Small intestine (tissue), 16 donors: ENCODE measurements at places on chromosomes 3 and 15.

DNA sequence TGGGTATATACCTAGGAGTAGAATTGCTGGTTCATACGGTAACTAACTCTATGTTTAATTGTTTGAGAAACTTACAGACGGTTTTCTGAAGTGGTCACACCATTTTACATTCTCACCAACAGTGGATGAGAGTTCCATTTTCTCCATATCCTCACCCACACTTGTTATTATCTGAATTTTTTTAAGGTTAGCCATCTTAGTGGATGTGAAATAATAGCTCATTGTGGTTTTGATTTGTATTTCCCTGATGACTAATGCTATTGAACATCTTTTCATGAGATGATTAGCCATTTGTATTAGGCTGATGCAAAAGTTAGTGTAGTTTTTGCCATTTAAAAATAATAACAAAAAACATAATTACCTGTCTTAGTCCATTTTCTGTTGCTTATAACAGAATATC lies 18.6 kb downstream of the CSTA start:
- DNase-seq, result no peak
- H3K36me3 ChIP-seq, result no peaks in the 10 kb centered on the region
- peaks cover 2% of the 10 kb centered on the region for H3K27me3 ChIP-seq
- H3K4me1 ChIP-seq, result no peaks in the 10 kb centered on the region
- no peak overlapping the region for H3K27ac ChIP-seq

DNA sequence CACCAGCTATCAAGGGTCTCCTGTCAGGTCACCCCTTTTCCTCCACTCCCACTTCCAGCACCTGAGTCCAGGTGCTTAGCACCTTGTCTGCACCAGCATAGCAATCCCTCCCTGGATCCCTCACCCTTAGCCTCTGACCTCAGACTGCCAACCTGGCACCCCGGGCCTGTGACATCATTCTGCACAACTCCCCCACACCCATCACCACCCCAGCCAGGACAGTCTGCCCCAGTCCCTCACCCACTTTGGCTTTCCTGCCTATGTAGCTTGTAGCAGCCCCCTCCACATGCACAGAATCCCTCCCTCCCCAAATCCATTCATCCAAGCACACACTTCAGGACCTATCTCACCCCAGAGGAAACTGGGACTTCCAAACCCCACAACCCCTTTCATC lies 819 bp upstream of the PLXNB1 start:
- peaks cover 80% of the 10 kb centered on the region for H3K4me1 ChIP-seq
- no peak for DNase-seq
- no peak overlapping the region for H3K4me3 ChIP-seq
- H3K36me3 ChIP-seq, result no peaks in the 10 kb centered on the region
- no peaks in the 10 kb centered on the region for H3K27me3 ChIP-seq

GRCh38 chr3:151726016-151726415 lies 7.7 kb upstream of the AADACL2 start:
- no peak for DNase-seq
- no peaks in the 10 kb centered on the region for H3K27me3 ChIP-seq
- no peaks in the 10 kb centered on the region for H3K4me1 ChIP-seq

GRCh38 chr3:82927309-82928253 lies 1166.1 kb upstream of the GBE1 start:
- no peak overlapping the region for H3K4me3 ChIP-seq
- H3K27me3 ChIP-seq, result no peaks in the 10 kb centered on the region
- H3K27ac ChIP-seq, result no peak overlapping the region
- H3K36me3 ChIP-seq, result no peaks in the 10 kb centered on the region

GRCh38 chr15:82139823-82140268 lies 94.0 kb upstream of the MEX3B start:
- peaks cover 2% of the 10 kb centered on the region for H3K36me3 ChIP-seq
- H3K4me1 ChIP-seq, result no peaks in the 10 kb centered on the region

GRCh38 chr3:69865925-69866679 lies 126.8 kb downstream of the MITF start:
- no peak overlapping the region for H3K4me3 ChIP-seq
- H3K27ac ChIP-seq, result no peak overlapping the region
- H3K36me3 ChIP-seq, result no peaks in the 10 kb centered on the region
- no peaks in the 10 kb centered on the region for H3K4me1 ChIP-seq
- H3K27me3 ChIP-seq, result no peaks in the 10 kb centered on the region
- peak; percentile 4 for DNase-seq

- no peaks in the 10 kb centered on the region for H3K36me3 ChIP-seq
- no peaks in the 10 kb centered on the region for H3K4me1 ChIP-seq
- DNase-seq, result no peak
- no peaks in the 10 kb centered on the region for H3K27me3 ChIP-seq
- no peak overlapping the region for H3K4me3 ChIP-seq
Measured at GRCh38 chr3:16550305-16550675, 36.8 kb upstream of the RFTN1 start.

- DNase-seq, result no peak
- H3K4me1 ChIP-seq, result no peaks in the 10 kb centered on the region
- H3K36me3 ChIP-seq, result no peaks in the 10 kb centered on the region
- no peaks in the 10 kb centered on the region for H3K27me3 ChIP-seq
- H3K4me3 ChIP-seq, result no peak overlapping the region
Measured at GRCh38 chr3:131350506-131350905, 31.1 kb upstream of the NUDT16 start.

DNA sequence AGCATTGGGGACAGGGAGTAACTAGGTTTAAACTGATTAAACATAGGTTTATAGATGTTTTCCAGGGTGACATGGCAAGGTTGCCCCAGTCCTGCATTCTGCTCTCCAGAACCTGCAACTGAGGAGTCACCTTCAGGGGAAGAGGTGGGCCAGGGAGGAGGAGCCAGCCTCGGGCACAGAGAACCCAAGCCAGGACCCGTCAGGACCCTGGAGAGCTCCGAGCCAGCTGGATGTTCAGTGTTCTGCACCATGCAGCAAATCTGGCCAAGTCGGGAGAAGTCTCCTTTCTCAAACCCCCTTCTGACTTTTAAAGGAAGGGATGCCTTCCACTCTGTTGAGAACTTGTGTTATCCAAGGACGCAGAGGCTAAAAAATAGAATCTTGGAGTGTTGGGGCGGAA lies 62.1 kb upstream of the SLC6A11 start:
- no peak overlapping the region for H3K4me3 ChIP-seq
- no peaks in the 10 kb centered on the region for H3K27me3 ChIP-seq
- peak; percentile 46 for DNase-seq
- H3K27ac ChIP-seq, result no peak overlapping the region
- H3K4me1 ChIP-seq, result no peaks in the 10 kb centered on the region

GRCh38 chr15:70501849-70502248 lies 261.5 kb downstream of the UACA start:
- H3K27ac ChIP-seq, result no peak overlapping the region
- H3K27me3 ChIP-seq, result no peaks in the 10 kb centered on the region
- DNase-seq, result no peak

DNA sequence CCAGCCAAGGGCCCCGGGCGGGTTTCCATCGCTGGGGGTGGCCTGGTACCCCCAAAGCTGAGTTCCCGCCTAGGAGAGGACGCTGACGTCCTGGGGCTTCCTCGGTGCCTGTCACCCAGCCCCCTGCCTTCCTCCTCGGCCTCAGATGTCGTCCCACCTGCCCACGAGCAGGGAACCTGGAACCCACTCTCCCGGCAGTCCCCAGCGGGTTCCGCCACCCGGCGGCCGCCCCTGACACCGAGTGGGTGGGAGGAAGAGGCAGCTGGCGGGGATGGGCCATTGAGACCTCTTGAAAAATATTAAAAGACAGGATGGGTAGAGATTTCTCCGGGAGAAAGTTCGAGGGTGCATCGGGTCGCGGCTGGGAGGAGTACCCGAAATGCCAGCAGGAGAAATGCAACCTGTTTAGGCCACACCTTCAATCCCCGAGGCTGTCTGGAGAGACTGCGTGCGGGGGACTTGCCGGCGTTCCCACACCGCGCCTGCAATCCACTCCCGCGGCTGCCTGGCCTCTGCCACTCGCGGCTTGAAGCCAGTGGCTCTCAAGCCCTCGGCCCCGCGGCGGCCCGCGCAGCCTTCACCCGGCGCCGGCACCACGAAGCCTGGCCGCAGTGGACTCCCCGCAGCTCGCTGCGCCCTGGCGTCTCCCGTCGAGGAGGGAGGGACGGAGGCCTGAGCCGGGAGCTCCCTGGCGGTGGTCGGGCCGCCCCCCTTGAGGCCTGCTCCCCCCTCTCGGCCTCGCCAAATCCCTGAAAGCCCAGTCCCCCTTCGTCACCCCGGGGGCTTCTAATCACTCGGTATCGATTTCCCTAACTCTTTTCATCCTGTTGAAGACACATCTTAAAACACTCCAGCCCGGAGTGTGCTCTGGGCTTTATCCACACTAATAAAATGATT lies 8.6 kb upstream of the NR2F2 start:
- DNase-seq, result peak; percentile 54
- no peaks in the 10 kb centered on the region for H3K36me3 ChIP-seq
- peak overlapping the region; percentile 53 for H3K27ac ChIP-seq
- peak overlapping the region; percentile 14 for H3K4me3 ChIP-seq
- peaks cover 11% of the 10 kb centered on the region for H3K4me1 ChIP-seq
